ENCODE measurements at places on chromosomes 5 and 9.

GRCh38 chr5:89668821-89669220, 740.7 kb downstream of the CETN3 start:
- DNase-seq = no peak

DNA sequence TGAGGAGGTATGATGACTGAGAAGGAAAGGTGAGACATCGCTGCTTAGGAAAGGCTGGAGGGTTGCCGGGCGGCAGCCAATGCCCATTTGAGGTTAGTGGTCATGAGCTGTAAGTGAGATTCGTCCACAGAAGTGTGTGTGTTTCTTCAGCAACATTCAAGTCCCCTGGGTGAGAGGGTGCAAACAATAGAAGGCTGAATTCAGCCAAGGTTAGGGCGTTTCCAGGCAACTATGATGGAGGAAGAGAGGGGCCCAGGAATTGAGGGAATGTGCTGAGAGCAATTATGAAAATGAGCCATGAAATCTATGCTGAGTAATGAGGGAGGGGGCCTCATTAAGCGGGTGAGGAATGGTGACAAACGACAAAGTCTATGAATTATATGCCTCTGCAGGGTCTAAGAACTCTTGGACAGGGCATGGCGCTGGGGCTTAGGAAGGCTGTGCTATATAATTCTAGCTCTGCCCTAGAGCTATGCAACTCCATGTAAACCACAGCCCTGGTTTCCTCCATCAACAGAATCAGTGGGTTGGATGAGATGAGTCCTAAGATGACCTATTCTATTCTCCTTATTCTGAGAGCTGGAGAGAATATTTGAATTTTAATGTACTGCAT, 96.0 kb downstream of the SLIT3 start:
- DNase-seq = no peak

GRCh38 chr5:89003563-89004036, 120.6 kb upstream of the MEF2C start:
- DNase-seq = no peak

- DNase-seq = no peak
Measured at GRCh38 chr5:151900891-151901290, 23.8 kb downstream of the GLRA1 start.

DNA sequence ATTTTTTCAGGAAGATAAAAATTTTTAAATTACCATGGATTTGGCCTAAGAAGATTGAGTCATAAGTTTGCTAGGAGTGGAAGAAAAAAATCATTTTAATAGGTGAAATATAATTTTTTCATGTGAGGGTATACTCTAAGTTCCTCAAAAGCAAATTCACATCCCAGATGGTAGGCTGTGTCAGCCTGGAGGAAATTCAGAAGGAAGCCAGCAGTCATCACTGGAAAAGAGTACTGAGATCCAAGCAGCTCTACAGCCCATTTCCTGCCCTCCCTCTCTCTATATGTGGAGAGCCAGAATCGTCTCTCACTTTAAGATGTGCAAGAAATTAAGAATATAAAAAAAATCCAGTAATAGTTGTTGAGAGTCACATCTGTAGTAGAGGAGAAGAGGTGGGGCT, 126.5 kb upstream of the CDH18 start:
- no peak for DNase-seq

DNA sequence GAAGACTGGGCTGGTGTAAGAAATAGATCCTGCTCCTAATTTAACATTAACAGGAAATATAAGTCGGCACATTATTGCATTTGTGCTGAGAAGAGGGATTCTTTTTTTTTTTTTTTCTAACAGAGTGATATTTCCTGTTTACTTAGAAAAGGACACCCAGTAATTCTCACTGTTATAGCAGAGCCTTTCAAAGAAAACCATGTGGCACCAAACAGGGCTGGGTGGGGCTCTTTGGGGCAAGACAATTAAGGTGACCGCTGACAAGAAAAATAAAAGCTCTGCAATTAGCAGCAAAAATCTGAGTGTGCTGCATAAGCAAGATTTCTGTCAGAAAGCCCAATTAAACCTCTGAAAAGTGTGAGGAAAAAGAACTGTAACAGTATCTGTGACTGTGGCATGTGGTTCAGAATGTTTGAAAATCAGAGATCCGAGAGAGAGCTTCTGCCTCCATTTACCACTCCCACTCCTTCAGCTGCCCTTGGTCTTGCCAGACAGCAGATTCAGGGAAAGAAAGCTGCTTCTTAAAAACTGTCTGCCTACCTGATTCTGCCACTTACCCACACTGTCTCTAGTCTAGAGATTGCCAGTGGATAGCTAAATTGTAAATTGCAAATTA, 77.1 kb upstream of the IQGAP2 start:
- no peak for DNase-seq
